ENCODE measurements at places on chromosomes 2 and 18.

- DNase-seq = no peak
Observed at GRCh38 chr2:172305066-172305465, 122.3 kb upstream of the ITGA6 start.

DNA sequence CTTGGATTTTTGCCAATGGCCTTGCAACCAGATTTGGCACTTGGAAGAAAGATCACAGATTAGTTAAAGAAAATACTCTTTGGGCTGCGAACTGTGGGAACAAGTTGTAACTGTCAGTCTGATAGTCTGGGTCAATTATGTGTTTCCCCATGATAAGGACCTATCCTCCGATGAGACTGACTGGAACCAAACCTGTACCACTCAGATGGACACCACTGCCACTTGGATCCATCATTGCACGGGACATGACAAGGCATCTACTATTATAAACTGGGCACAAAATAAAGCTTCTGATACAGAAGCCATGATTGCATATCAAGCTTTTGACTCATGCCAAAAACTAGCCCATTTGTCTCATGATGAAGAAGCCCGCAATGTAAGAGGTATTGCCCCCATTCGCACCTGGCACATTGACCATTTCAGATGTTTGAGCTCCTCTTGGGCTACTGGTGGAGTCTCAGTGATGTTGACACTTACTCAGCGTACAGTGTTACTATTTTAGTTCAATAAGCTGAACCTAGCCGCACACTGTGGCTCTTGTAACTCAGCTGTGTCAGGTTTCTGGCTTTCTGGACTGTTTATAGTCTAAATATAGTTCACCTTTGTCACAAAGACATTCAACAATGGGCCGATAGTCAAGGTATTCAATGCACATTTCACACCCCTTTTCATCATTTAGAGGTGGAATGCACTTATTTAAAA, 179.8 kb upstream of the RBBP8 start:
- DNase-seq = no peak

GRCh38 chr2:239029958-239030357, 182.1 kb downstream of the TWIST2 start:
- DNase-seq = no peak

DNA sequence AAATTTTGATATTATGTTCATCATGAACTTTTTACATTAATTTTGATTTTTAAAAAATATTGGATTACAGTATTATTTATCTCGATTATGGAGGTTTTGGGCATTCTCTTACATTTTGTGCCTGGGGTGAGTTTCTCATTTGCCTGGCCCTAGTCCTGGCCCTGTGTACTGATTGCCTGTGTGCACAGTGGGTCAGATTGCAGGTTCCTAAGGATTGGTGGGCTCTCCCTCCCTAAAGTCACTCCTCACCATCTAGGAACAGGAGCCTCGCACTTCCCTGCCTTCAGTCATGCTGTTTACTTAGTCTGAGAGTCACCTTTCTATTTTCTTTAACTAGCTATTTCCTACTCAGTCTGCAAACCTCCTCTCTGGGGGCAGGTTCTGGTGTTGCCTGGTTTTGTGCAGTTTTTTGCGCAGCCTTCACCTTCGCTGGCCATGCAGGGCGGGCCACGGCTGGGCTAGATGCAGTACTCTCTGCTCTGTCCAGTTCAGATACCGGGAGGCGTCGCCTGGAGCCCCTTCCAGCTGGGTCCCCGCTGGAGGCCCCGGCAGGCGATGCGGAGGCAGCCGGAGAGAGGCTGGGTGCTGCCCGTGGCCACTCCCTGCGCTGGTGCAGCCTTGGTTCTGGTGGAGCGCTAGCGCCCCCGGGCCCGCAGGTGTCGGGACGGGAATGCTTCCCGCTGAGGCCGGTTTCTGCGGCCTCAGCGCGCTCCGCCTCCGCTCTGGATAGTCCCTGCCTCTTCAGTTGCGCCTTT, 23.3 kb upstream of the MC5R start:
- DNase-seq = peak; percentile 13
